ENCODE measurements at places on chromosomes 2 and 18.

GRCh38 chr2:40201425-40201824, 250.5 kb downstream of the SLC8A1 start:
- no peak for DNase-seq

- DNase-seq: no peak
These were observed 271.5 kb downstream of the EXOC6B start for GRCh38 chr2:72554381-72554780.

GRCh38 chr2:179349670-179350303, 85.2 kb upstream of the SESTD1 start:
- no peak for DNase-seq

DNA sequence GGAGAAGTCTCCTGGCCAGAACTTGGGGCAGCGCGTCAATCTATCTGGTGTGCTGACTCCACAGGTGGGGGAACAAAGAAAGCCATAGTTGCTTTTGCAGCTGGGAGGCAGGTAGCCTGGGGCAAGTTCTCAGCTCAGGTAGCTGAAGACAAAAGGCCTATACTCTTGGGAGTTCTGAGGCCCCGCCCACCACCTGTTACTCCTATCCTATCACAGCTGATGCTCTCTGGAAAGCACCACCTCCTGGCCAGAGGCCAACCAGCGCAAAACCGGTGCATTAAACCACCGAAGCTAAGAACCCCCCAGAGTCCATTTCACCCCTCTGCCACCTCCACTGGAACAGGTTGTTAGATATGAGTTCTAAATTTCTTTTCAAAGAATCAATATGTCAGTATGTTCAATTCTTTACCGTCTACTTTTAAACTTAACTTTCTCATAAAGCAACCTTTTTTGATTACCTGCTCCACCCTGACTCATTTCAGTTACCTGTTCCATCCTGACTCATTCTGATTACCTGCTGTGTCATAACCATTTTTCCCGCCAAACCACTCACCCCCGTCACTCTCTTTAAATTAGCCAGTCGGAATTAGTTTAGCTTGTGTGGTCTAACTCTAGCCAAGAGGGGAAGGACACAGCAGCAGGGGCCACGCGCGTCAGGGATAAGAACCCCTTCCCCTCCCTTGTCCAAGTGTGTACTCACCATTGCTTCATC, 43.4 kb downstream of the UPP2 start:
- no peak for DNase-seq

DNA sequence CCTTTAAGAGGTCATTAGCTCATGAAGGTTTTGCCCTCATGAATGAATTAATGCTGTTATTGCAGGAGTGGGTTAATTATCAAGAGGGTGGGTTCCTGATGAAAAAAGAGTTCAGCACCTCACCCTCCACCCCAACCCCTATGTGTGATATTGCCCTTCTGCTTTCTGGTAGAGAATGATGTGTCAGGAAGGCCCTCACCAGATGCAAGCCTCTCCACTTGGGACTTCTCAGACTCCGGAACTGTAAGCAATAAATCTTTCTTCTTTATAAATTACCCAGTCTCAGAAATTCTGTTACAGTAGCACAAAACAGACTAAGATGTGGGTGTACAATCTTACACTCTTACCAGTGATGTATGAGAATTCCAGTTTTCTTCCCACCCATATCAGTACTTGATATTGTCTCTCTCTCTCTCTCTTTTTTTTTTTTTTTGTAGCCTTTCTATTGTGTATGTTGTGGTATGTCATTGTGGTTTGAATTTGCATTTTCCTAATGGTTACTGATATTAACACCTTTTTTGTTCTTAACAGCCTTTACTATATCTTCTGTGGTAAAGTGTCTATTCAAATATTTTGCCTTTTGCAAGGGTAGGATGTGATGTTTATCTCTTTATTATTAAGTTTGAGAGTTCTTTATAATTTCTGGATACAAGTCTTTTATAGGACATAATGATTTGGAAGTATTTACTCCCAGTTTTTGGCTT, 10.4 kb upstream of the MAP2 start:
- DNase-seq: no peak

DNA sequence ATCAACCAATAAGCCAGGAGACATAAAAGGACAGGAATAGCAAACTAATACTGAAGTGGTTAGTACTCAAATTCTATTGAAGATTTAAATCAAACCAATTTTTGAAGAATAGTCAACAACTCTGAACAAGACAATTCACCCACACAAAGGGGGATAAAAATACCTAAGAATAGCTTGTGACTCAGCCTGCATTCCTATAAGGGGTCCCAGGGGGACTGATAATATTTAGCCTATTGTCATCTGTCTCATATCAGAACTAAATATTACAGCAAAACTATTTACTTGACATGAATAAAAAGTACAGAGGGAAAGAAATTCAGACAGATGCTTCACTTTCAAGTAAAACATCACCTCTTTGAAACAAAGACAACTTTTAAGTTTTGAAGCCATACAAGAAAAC, 7.7 kb downstream of the ITSN2 start:
- DNase-seq: no peak

All from ovary (tissue), 10 donors.